ENCODE measurements at places on chromosomes 16 and 17.

GRCh38 chr17:50663812-50664374 lies 29.2 kb downstream of the ABCC3 start:
- DNase-seq, result no peak

GRCh38 chr16:72764015-72764654 lies 283.8 kb downstream of the ZFHX3 start:
- DNase-seq, result no peak

DNA sequence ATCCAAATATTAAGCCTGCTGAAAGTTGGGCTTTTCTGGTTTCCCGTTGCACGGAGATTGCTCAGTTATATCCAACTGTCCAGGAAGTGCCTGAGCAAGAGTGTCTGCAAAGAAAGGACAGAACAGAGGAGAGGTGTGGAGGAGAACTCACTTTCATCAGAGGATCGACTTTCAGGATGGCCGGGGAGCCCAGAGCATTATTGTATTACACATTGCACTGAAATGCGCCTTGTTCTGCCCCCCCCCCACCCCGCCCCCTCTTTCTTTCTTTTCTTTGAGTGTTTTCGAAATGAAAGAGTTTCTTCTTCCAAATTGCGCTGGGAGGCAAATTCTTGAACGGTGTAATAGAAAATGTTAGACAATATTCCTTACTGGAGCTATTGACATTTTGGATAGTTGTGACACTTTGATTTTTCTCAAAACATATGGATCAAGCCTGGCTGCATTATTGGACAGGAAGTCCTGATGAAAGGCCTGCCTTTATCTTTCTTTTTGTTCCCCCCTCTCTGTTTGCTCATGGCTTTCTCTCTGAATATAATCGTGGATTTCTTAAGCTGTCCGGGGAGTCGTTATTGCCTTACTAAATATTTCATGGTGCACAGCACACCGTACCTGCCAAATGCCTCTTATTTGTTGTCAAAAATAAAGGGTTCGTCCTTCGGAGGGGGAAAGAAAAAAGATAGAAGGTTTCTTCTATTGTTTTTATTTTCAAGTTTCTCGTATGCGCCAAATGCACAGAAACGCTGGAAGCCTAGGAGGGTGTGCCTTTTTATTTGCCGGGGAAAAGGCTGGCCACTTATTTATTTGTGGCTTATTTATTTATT lies 110.8 kb downstream of the IRX3 start:
- DNase-seq, result no peak

DNA sequence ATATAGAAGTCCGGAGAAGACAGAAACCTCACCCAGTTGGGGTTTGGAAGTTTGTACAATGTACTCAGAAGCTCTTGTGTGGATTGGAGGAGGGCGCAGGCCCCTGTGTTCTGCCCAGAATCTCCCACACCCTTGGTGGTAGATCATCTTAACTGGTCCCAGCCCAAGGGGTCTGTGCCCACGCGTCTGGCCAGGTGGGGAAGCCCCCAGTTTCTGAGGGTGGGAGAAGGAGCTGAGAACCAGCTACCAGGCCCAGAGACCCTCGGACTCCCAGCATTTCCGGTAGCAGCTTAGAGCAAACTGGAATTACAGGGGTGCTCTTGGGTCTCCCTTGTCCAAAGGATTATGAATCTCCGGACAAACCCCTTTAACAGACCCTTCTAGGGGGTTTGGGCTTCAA lies 2.3 kb upstream of the PPP1R9B start:
- no peak for DNase-seq

GRCh38 chr17:81635431-81635830 lies 1.5 kb downstream of the NPLOC4 start:
- no peak for DNase-seq

GRCh38 chr16:55001931-55002330 lies 71.3 kb downstream of the IRX5 start:
- DNase-seq, result no peak

DNA sequence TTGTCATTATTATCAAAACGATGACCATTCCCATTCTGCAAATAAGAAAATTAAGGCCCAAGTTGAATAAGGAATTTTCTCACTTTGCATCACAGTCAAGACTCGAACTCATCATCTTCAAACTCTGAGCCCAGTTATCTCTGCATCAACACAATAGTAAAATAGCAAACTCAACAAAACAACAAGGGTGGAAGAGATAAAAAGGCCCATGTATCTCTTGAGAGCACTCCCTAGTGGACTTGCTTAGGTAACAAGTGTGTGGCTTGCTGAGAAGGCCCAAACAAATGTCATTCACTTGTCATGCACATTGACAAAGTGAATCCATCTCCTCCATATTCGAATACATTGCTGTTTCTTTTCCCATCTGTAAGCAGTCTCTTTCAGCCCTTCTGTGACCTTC lies 412.0 kb upstream of the MAF start:
- no peak for DNase-seq

- DNase-seq, result no peak
These were observed 116.4 kb downstream of the SPAG9 start for GRCh38 chr17:51004249-51004648.

GRCh38 chr16:49085686-49086085 lies 196.0 kb downstream of the CBLN1 start:
- no peak for DNase-seq

DNA sequence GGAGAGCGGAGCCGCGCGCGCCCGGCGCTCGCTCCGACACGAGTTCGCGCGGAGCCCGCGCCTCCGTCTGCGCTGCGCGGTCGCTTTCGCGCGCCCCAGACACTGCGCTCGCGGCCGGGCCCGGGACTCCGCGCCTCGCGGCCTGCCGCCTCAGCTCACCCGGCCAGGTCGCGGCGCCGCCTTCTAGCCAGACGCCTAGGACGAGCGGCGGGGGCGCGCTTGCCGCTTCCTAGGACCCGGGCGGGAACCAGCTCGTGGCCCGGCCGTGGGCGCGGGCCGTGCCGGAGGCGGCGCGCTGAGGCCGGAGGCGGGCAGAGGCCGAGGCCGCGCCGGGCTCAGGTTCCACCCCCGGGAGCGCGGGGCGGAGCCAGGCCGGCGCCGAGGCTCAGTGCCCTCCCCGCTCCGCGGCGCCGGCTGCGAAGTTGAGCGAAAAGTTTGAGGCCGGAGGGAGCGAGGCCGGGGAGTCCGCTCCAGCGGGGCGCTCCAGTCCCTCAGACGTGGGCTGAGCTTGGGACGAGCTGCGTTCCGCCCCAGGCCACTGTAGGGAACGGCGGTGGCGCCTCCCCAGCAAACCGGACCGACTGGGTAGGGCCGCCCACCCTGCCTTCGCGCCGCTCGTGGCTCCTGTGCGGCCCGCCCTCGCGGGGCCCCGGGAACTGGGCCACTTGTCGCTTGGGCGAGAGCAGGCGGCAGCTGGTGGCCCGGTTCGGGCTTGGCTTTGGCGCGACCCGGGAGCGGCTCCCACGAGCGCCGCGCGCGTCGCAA lies at the start of gene SPHK1:
SPHK1 (plus strand) TSS at position 388 of the 765 bp plus-strand sequence. CDS start 1,036 bp downstream, outside the sequence.
- DNase-seq, result peak; percentile 69

DNA sequence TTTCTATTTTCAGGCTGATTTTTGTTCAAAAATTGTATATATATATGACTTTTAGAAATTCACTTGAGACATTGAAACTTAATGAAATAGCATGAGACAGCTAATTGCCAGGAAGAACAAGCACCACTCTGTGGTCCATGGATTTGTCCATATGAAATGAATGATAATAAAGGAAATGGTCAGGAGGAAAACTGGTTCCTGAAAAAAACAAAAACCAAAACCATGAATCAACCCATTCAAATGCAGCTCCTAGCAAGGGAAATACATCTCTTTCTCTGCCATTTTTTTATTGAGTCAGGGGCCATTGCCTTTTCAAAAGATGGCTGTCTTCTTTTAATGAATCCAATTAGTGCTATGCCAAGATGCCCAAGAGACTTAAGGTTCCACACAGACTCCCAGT lies 230.7 kb downstream of the SLC39A11 start:
- DNase-seq, result no peak

DNA sequence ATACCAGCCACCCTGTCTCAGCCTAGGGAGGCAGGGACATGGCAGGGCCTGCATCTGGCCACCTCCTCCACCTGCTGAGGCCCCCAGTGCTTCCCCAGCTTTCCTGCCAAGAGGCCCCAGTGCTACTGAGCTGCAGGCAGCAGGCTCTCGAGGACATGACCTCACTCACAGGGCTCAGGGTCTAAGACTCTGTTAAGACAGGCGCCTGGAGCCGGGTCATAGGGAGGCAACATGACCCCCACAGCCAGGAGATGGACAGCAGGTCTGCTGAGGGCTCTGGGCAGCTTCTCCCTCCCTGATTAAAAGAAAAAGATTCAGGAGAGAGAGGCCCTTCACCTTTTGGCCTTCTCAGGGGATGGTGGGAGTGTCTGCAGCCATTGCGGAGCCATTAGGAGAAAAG lies 23.2 kb upstream of the FASN start:
- DNase-seq, result no peak

- no peak for DNase-seq
These were observed 20.6 kb downstream of the TTYH2 start for GRCh38 chr17:74233937-74234336.

DNA sequence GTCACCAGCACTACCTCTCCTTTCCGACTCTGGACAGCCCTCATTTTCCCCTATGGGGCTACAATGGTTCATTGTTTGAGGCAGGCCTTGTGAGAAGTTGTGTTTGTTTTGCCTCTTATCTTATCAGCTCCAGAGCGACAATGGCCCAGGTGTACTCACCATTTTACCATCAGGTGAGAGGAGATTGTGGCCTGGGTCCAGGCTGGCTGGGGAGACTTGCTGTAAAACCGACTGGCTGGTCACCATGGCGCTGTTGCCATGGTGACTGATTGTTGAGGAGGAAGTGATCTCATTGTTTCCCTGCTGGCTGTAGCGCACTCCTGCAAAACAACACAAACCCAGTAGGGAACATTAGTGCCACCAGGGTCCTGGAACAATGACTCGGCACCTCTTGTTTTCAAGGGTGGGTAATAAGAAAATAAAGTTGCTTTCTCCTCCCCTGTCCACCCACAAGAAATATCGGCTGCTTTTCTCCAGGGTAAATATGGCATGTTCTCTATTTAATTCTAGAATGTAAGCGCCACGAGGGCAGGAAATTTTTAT lies 34.4 kb downstream of the HNF1B start:
- DNase-seq, result no peak

DNA sequence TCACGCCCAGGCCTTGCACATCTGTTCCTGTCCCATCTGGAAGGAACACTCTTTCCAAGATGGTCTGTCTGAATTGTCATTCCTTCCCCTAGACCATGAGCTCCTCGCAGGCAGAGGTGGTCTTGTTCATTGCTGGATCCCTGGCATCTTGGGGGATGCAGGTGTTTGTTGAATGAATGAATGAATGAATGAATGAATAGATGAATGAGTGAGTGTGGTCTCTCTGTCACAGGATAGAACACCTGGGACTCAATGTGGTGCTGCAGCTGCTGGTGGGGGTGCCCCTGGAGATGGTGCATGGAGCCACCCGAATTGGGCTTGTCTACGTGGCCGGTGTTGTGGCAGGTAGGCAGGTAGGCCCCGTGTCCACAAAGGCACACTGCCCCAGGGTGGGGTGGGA lies 32.2 kb downstream of the RHBDL3 start:
- no peak for DNase-seq

- no peak for DNase-seq
These were observed 50.3 kb downstream of the GNAO1 start for GRCh38 chr16:56241596-56241995.

DNA sequence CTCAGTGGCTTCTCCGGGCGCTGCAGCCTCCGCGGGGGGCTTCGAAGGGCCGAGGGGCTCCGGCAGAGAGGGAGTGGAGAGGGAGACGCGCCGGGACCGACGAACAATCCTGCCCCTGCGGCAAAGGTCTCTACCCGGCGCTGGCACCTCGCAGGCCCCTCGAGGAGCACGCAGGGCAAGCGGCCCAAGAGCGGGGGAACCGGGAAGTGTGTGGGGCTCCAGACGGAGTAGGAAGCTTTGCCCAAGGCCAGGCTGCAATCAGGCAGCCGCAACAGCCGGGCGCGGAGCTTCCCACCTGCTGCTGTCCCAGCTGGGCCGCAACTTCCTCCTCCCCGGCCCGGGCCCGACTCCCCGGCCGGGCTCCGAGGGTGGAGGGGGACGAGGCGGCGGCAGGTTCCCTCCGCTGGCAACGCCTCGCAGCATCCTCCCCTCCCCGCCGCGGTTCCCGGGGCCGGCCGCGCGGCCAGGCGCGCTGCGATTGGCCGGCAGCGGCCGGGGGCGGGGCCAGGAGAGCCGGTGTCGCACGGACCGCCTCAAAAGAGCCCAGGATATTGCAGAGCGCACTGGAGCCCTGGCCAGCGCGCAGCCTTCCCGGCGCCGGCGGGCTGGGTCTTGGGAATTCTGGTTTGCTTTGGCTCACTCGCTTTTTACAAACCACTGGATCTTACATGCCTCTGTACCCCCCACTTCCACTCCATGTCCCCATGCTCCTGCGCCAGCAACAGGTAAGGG lies at the start of gene KCNJ2:
KCNJ2 (plus strand) TSS at position 556 of the 732 bp plus-strand sequence. CDS start 5,508 bp downstream, outside the sequence.
- DNase-seq, result peak; percentile 38

DNA sequence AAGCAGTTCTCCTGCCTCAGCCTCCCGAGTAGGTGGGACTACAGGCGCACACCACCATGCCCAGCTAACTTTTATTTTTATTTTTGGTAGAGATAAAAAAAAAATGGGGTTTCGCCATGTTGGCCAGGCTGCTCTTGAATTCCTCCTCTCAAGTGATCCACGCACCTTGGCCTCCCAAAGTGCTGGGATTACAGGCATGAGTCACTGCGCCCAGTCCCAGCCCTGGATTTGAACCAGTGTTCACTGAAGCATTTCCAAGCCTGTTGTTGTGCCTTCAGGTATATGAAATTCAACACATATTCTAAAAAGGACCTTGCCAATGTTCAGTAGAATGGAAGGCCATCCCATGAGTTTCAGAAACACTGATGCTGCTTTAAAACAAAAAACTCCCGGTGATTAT lies 165.3 kb downstream of the SLC39A11 start:
- DNase-seq, result no peak

- no peak for DNase-seq
These were observed 117.2 kb downstream of the SOCS1 start for GRCh38 chr16:11138769-11139325.

DNA sequence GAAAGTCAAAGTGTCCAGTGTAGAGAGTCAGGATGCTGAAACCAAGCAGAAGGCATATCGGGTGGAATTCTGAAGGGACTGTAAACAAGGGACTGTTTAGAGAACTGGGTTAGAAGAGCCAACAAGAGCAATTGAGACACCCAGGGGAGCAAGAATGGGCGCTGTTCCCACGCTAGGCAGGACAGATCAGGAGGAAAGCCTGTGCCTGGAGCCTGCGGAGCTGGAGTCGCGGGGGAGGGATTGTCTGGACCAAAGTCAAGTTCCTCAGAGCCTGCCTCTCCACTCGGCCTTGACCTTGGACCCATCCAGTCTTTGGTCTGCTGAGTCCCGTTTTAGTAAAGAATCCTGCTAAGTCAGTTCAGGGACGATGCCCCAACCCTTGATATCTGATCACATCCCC lies 14.7 kb upstream of the KLHL36 start:
- no peak for DNase-seq

- no peak for DNase-seq
These were observed 58.7 kb upstream of the LYRM9 start for GRCh38 chr17:27951872-27952271.

- DNase-seq, result no peak
These were observed 49.2 kb downstream of the NXPH3 start for GRCh38 chr17:49624896-49625295.

- no peak for DNase-seq
These were observed 303.4 kb downstream of the SLC39A11 start for GRCh38 chr17:72788950-72789585.

All from stimulated activated CD4-positive, alpha-beta T cell treated with anti-CD3 and anti-CD28 coated beads, Interleukin-2, amount 100 ng/mL, for 24 hours (primary cell).